ENCODE measurements at places on chromosomes 4 and X.

DNA sequence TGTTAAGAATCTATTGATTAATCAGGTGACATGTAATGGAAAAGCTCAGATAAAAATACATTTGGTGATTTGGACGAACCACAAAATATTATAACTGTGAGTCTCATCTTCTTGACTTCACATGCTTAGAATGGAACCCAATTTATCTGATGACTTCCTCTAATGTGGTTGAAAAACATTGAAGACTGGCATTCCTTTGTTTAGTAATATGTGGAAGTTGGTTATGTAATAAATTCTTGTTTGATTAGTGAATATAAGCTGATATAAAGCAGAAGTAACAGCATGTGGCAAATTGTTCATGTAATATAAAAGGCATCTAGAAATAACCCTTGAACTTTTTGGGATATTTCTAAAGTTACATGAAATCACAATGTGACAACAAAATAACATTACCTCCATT, 9.7 kb downstream of the GIMD1 start:
- no peak for DNase-seq

GRCh38 chr4:18441203-18441590, 419.6 kb upstream of the LCORL start:
- DNase-seq = no peak

DNA sequence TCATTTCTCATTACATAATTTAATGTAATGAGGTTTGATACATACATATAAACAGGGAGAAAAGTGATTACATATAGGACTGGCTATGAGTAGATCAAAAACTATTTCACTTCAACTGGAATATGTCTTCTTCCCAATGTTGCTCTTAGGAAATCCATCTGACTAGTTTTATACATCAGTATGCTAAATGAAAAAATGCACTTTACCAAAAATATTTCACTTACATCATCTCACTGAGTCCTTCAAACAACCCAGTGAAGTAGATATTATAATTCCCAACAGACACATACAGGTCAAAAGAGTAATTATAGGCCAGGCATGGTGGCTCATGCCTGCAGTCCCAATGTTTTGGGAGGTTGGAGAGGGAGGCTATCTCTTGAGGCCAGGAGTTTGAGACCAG, 215.9 kb downstream of the MID1 start:
- no peak for DNase-seq

- DNase-seq = no peak
Measured at GRCh38 chrX:144637731-144638130, 609.6 kb upstream of the SPANXN1 start.

- DNase-seq = no peak
Measured at GRCh38 chrX:100216083-100216482, 194.0 kb downstream of the PCDH19 start.

DNA sequence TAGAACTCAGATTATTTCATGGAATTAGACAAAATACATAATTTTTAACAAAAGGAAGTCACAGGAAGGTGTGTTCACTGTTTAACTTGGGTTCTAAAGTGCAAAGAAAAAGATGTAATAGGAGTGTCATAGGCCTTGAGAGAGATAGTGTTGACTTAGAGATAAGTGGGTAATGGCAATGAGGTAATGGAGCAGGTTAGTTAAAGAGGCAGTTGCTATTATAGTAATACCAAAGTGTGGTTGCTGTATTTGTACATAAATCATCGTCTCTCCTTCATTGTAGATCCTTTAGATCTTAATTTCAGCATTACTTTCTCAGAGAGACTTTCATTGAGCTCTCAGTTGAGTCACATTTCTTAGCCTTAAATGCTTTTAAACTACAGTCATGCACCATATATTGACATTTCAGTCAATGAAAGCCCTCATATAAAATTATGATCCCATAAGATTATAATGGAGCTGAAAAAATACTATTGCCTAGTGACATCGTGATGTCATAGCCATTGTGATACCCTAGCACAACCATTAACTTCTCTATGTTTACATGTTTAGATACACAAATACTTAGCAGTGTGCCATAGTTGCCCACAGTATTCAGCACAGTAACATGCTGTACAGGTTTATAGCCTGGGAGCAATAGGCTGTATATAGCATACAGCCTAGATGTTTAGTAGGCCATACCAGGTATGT, 245.4 kb downstream of the ADGRL3 start:
- DNase-seq = no peak

DNA sequence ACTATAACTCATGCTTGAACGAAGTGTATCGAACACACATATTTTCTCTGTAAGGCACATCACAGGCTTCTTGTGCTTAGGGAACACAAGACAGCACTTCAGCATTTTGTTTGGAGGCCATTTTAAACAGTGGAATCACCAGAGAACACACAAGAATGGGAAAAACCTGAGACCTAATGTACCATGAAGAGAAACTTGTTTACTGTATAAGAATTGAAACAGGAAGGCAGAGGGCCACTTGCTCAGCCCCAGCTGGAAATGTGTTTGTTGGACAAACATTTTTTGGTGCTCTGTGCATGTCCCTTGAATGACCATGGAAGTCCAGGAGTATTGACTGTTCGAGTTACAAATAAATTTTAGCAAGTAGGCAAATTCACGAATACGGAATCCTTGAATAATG, 47.5 kb downstream of the RAPGEF2 start:
- DNase-seq = no peak

- DNase-seq = no peak
Measured at GRCh38 chr4:27779827-27780226, 919.2 kb downstream of the STIM2 start.

All from common myeloid progenitor, CD34-positive (primary cell).